Mesothelial cell of epicardium (in vitro differentiated cells): ENCODE measurements at places on chromosomes 7 and 10. TPM values are rescaled to one million over a fixed set of nuclear protein-coding genes. Genes with fewer than 3 reads are reported as not detected.

Gene NODAL
- not detected in 3 replicates for total RNA-seq

DNA sequence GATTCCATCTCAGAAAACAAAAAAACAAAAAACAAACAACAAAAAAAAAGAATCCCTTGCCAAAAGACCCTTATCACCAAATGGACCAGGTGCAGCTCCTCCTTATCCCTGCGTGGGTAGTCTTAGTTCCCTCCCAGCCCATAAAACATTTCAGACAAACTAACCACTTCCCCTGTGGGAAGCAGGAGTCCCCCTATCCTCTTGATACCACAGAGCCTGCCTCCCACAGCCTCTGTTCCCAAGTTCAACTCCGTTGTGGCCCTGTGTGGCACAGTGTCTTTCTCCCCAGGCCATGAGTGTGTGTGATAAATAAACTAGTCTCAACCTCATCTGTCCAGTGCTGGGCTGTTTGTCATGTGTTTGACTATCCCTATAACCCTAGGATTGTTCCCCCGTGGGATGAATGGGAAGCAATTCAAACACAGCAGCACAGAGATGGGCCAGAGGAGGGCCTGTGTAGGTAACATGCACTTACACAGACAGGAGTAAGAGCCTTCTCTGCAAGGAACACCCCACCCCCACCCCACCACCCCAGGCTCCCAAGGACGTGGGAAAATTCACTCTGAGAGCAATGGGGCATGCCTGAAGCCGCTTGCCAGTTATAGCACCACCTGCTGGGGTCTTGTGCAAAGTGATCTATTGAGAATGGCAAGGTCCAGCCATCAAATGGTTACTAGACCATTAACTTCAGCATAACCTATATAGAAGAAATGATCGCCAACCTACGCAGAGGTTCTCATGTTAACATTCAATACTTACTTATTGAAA is 147.1 kb upstream of the GHITM start:
- H3K4me1 ChIP-seq, result no peaks in the 10 kb centered on the region
- peaks cover 4% of the 10 kb centered on the region for H3K27me3 ChIP-seq
- H3K4me3 ChIP-seq, result no peak overlapping the region
- H3K36me3 ChIP-seq, result no peaks in the 10 kb centered on the region
- no peak for DNase-seq

- peaks cover 2% of the 10 kb centered on the region for H3K27me3 ChIP-seq
- H3K4me3 ChIP-seq, result no peak overlapping the region
- DNase-seq, result no peak
- no peaks in the 10 kb centered on the region for H3K36me3 ChIP-seq
Observed at GRCh38 chr7:233249-234035, 41.1 kb downstream of the FAM20C start.

GRCh38 chr10:122299423-122300075 is 28.5 kb downstream of the BTBD16 start:
- no peak overlapping the region for H3K4me3 ChIP-seq
- H3K4me1 ChIP-seq, result no peaks in the 10 kb centered on the region
- no peaks in the 10 kb centered on the region for H3K27me3 ChIP-seq
- no peaks in the 10 kb centered on the region for H3K36me3 ChIP-seq
- no peak overlapping the region for H3K27ac ChIP-seq
- no peak for DNase-seq

DNA sequence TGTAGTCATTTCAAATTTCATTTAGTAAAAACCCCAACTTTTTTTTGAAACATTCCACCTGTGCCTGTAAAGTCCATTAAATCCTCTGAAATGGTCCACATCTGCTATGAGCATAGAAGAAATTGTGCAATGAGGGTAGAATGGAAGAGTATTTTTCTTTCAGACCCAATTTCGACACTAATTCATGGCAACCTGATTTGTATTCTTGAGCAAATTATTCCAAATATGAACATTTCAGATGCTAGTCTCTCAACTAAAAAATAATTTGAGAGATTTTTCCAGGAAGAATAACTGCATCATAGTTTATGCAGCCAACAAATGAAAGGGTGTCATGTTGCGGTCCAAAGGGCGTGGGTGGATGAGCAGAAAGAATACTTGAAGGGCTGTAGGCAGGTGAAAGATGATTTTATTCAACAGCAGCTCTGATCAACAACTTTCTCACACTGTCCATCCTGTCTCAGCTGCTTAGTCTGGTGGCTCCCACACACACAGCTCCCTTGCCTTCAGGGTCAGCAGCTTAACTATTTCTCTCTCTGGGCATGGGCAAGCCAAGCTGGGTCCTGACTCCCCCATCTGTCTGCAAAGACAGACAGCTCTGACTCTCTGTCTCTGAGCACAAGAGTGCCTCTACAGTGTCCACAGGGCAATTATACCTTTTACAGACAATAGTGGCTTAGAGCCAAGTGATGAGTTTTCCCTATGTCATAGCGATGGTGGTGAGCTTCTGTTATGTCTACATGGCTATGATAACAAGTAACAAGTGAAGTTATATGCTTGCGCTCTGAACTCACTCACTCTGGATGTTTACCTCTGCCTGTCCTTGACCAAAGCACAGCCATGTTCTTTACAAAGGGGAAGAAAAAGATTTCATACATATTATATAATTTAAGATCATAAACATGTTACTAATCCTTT is 11.5 kb downstream of the STEAP2 start:
- no peaks in the 10 kb centered on the region for H3K36me3 ChIP-seq
- peaks cover 11% of the 10 kb centered on the region for H3K27me3 ChIP-seq
- DNase-seq, result no peak
- no peak overlapping the region for H3K4me3 ChIP-seq
- no peak overlapping the region for H3K27ac ChIP-seq
- H3K4me1 ChIP-seq, result peaks cover 4% of the 10 kb centered on the region

Gene SPDYE2B
- not detected in 3 replicates for total RNA-seq

DNA sequence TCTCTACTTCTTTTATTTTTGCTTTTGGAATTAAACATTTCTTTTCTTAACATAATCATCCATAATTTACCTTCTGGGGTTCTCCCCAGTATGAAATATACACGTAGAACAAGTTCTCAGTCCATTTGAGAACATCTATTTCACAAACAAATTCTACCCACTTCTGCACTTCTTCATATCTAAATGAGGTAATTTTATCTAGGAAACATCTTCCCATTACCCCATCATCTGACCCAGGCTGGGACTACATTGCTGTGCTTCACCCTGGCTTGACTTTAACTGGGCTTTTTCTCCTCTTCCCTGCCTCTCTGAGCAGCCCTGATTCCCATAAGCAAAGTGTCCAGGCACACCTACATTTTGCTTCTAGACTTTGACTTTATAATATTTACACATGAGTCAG is 43.3 kb upstream of the AMPH start:
- DNase-seq, result no peak
- peaks cover 29% of the 10 kb centered on the region for H3K27me3 ChIP-seq
- H3K4me3 ChIP-seq, result no peak overlapping the region
- H3K36me3 ChIP-seq, result no peaks in the 10 kb centered on the region
- H3K4me1 ChIP-seq, result no peaks in the 10 kb centered on the region

DNA sequence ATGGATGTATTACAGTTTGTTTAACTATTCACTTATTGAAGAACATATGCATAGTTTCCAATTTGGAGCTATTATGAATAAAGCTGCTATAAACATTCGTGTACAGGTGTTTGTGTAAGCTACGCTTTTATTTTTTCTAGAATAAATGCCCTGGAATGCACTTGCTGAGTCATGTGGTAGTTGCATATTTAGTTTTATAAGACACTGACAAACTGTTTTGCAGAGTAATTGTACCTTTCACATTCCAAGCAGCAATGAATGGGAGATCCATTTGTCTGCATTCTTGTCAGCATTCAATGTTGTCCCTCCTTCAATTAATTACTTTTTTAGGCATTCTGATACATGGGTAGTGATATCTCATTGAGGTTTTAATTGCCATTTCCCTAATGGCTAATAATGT is 373.6 kb upstream of the GHITM start:
- H3K36me3 ChIP-seq, result no peaks in the 10 kb centered on the region
- H3K4me1 ChIP-seq, result peaks cover 13% of the 10 kb centered on the region
- no peak overlapping the region for H3K27ac ChIP-seq
- DNase-seq, result no peak

GRCh38 chr7:157554393-157555238 is 217.8 kb downstream of the DNAJB6 start:
- H3K4me1 ChIP-seq, result no peaks in the 10 kb centered on the region
- no peak for DNase-seq
- no peaks in the 10 kb centered on the region for H3K36me3 ChIP-seq
- H3K4me3 ChIP-seq, result no peak overlapping the region
- H3K27me3 ChIP-seq, result peaks cover 10% of the 10 kb centered on the region
- H3K27ac ChIP-seq, result no peak overlapping the region

Gene CDK5
- total RNA-seq, result 17.0 to 17.5 TPM (median 17.4 TPM) in 3 replicates

GRCh38 chr7:142383841-142384492 is 126.1 kb upstream of the PRSS58 start:
- peaks cover 5% of the 10 kb centered on the region for H3K4me1 ChIP-seq
- no peak overlapping the region for H3K27ac ChIP-seq
- H3K4me3 ChIP-seq, result no peak overlapping the region

- DNase-seq, result no peak
- no peak overlapping the region for H3K27ac ChIP-seq
- H3K4me1 ChIP-seq, result no peaks in the 10 kb centered on the region
- H3K36me3 ChIP-seq, result peaks cover 2% of the 10 kb centered on the region
Observed at GRCh38 chr10:79595510-79595909, 15.2 kb upstream of the SFTPA1 start.

- H3K27ac ChIP-seq, result no peak overlapping the region
- no peak overlapping the region for H3K4me3 ChIP-seq
- H3K36me3 ChIP-seq, result peaks cover 37% of the 10 kb centered on the region
- no peaks in the 10 kb centered on the region for H3K27me3 ChIP-seq
Observed at GRCh38 chr10:23121135-23121534, 25.8 kb downstream of the MSRB2 start.

Gene LRRN3
- 8.7 to 10.1 TPM (median 9.4 TPM) in 3 replicates for total RNA-seq

GRCh38 chr7:92749327-92749755 is 87.0 kb downstream of the CDK6 start:
- peaks cover 30% of the 10 kb centered on the region for H3K36me3 ChIP-seq
- DNase-seq, result no peak
- peak overlapping the region; percentile 2 for H3K27ac ChIP-seq
- H3K27me3 ChIP-seq, result no peaks in the 10 kb centered on the region
- peaks cover 14% of the 10 kb centered on the region for H3K4me1 ChIP-seq

- H3K27me3 ChIP-seq, result no peaks in the 10 kb centered on the region
- H3K4me1 ChIP-seq, result peaks cover 32% of the 10 kb centered on the region
- H3K27ac ChIP-seq, result no peak overlapping the region
- no peak overlapping the region for H3K4me3 ChIP-seq
- no peak for DNase-seq
Observed at GRCh38 chr7:130990178-130990832, 256.3 kb upstream of the KLF14 start.

GRCh38 chr10:1762076-1762475 is 24.8 kb upstream of the ADARB2 start:
- no peak overlapping the region for H3K27ac ChIP-seq
- DNase-seq, result no peak
- no peak overlapping the region for H3K4me3 ChIP-seq

Gene ADRB1
- 0.07 to 0.18 TPM in 2 of 3 replicates, not detected in the other for total RNA-seq

DNA sequence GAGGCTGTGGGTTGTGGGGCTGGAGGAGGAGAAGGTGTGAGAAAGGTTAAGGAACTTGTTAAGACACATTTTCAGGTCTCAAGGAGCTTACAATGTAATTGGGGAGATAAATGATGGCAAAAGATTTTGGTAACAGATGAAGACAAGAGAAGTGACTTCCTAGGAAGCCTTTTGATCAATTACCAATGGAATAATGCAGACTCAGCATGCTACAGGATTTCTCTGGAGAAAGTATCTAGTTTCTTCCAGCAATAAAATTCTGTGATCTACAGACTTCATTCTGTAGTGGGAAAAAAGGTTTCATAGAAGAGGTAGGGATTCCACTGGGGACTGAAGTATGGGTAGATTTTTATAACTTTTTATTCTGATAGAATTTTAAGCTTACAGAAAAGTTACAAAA is 184.2 kb upstream of the RHOBTB1 start:
- H3K4me1 ChIP-seq, result peaks cover 13% of the 10 kb centered on the region
- no peak for DNase-seq
- H3K27ac ChIP-seq, result no peak overlapping the region
- no peaks in the 10 kb centered on the region for H3K27me3 ChIP-seq
- H3K36me3 ChIP-seq, result no peaks in the 10 kb centered on the region

- no peak overlapping the region for H3K27ac ChIP-seq
- no peak for DNase-seq
- no peaks in the 10 kb centered on the region for H3K4me1 ChIP-seq
- no peak overlapping the region for H3K4me3 ChIP-seq
Observed at GRCh38 chr10:94344522-94345122, 18.1 kb downstream of the NOC3L start.

Gene GALNT11
- 37.9 to 39.7 TPM (median 38.7 TPM) in 3 replicates for total RNA-seq

- peak; percentile 18 for DNase-seq
- H3K27me3 ChIP-seq, result no peaks in the 10 kb centered on the region
- H3K27ac ChIP-seq, result no peak overlapping the region
- H3K4me3 ChIP-seq, result no peak overlapping the region
Observed at GRCh38 chr7:1022801-1023465, 21.4 kb upstream of the GPR146 start.

DNA sequence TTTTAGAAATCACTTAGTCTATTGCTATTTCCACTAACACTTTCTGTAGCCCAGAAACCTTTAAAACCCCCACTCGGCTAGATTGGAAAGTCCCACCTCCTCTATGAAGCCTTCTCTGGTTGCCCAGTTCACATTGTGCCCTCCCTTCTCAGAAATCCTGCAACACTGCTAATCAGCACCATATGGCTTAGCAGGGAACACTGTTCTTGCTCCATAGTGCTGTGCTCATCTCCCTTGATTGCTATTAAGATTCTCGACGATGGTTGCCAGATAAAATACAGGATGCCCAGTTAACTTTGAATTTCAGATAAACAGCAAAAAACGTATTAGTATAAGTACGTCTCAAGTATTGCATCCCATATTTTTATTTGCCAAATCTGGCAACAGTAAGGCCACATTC is 40.1 kb upstream of the XPNPEP1 start:
- no peaks in the 10 kb centered on the region for H3K27me3 ChIP-seq
- no peak overlapping the region for H3K4me3 ChIP-seq
- peak overlapping the region; percentile 47 for H3K27ac ChIP-seq
- DNase-seq, result no peak
- H3K4me1 ChIP-seq, result peaks cover 49% of the 10 kb centered on the region
- no peaks in the 10 kb centered on the region for H3K36me3 ChIP-seq

DNA sequence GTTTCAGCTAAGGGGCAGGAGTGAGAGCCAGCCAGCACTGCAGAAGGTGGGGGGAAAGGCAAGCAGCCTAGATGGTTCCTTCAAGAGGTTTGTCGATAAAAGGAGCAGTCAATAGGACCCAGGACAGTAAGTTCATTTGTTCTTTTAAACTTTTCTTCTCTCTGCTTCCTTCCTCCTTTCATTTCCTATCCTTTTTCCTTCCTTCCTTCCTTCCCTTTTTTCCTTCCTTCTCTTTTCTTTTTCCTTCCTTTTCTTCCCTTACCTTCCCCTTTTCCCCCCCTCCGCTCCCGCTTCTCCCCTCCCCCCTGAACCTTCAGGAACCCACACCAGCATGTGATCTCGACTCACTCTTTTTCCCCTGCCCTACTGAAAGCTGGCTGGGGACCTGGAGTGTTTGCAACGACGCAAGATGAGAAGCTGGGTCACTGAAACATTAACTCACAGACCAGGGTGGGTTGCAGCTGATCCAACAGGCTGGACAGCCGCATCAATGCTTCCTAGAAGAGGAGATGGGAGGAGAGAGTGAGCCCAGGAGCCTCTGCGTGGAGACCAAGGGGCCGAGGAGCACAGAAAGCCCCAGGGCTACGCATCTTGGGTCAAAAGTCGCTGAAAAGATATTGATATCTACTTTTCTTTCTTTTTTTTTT is 103.4 kb upstream of the SDK1 start:
- DNase-seq, result no peak
- H3K27ac ChIP-seq, result no peak overlapping the region
- peaks cover 7% of the 10 kb centered on the region for H3K4me1 ChIP-seq
